ENCODE measurements at places on chromosomes 6 and 20.

GRCh38 chr6:5469101-5469846 is 208.0 kb downstream of the FARS2 start:
- no peak for DNase-seq

DNA sequence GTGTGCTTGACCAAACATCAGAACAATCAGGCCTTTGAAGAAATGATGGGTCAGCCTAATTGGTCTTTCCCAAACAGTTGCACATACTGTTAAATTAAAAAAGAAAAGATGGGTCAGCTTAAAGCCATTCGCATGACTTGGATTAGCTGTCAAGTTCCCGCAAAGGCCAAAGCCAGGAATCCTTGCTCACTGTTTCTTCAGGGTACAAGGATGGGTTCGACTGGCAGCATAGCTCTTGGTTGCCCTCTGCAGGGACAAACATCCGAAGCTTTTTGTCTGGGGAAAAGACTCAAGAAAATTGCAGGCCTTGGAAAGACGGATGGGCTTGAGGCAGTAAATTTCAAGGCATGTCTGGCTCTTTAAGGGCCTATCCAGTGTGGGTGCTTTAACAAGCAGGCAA is 168.0 kb downstream of the HDGFL1 start:
- DNase-seq: peak; percentile 6

DNA sequence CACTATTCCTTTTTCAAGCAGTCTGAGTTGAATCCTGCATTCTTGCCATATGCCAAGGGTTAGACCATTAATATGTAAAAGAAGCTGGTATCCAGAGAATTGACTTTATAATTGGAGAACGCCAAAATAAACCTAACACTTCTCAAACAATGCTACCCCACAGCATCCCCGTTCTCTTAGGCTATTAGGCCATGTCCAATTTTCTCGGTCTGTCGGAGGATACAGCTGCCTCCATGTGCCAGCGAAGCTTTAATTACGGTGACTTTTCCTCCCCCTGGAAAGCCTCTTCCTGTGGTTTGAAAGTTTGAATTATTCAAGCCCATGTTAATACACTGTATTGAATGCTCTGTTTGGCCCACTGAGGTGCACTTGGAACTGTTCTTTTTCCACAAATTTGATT is 60.5 kb downstream of the HS3ST5 start:
- DNase-seq: no peak

GRCh38 chr6:141463237-141463977 is 669.3 kb upstream of the GJE1 start:
- DNase-seq: peak; percentile 40

Measured in ELR (cell line).